Sigmoid colon (tissue), 7 donors: ENCODE measurements at places on chromosomes 6 and 20. TPM values are rescaled to one million over a fixed set of nuclear protein-coding genes. Genes with fewer than 3 reads are reported as not detected.

DNA sequence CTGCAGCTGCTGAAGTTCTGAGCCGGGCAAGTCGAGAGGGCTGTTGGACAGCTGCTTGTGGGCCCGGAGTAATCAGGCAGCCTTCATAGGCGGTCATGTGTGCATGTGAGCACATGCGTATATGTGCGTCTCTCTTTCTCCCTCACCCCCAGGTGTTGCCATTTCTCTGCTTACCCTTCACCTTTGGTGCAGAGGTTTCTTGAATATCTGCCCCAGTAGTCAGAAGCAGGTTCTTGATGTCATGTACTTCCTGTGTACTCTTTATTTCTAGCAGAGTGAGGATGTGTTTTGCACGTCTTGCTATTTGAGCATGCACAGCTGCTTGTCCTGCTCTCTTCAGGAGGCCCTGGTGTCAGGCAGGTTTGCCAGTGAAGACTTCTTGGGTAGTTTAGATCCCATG, 21.2 kb upstream of the MAPK13 start:
- H3K27ac ChIP-seq = no peak overlapping the region
- H3K36me3 ChIP-seq = no peaks in the 10 kb centered on the region
- peaks cover 34% of the 10 kb centered on the region for H3K4me1 ChIP-seq
- no peak overlapping the region for H3K4me3 ChIP-seq
- DNase-seq = no peak

DNA sequence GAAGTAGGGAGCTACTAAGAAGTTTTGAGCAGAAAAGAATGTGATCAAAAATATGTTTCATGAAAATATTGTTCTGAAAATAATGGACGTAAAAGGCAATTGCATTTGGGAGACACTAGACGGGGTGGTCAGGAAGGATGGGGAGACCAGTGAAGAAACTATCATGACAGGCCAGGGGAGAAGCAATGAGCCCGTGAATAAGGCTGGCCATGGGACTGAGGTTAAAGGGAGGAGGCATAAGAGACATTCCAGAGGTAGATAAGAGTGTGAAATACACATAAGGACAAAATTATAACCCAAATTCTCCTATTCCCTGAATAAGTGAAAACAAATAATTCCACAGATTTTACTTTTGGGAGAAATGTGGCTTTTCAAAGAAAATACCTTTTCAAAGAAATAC, 51.7 kb downstream of the MARCKS start:
- H3K4me3 ChIP-seq = no peak overlapping the region
- no peak for DNase-seq
- H3K27me3 ChIP-seq = no peaks in the 10 kb centered on the region
- peaks cover 9% of the 10 kb centered on the region for H3K4me1 ChIP-seq
- no peak overlapping the region for H3K27ac ChIP-seq
- no peaks in the 10 kb centered on the region for H3K36me3 ChIP-seq

GRCh38 chr6:4055420-4056041, 23.4 kb downstream of the FAM217A start:
- H3K27ac ChIP-seq = no peak overlapping the region
- H3K4me1 ChIP-seq = peaks cover 5% of the 10 kb centered on the region
- H3K36me3 ChIP-seq = peaks cover 14% of the 10 kb centered on the region
- no peak overlapping the region for H3K4me3 ChIP-seq

DNA sequence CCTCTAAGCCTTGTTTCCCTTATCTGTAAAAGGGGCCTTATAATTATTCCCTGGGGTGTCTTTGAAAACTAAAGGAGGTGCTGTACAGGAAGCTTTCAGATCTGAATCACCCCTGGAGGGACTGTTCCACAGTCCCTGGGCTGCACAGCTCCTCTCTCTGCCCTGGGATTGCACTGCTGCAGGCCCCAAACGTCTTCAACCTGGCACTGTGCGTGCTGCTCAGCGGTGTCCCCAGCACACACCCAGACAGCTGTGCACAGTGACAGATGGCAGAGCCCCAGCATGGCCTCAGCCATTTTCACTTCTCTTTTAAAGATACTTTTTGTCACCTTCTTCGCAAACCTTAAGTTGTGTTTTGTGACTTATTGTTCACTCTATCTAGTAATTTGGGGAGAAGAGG, 50.7 kb upstream of the INSM1 start:
- H3K27me3 ChIP-seq = no peaks in the 10 kb centered on the region
- H3K27ac ChIP-seq = no peak overlapping the region
- H3K4me3 ChIP-seq = no peak overlapping the region
- H3K4me1 ChIP-seq = no peaks in the 10 kb centered on the region
- no peaks in the 10 kb centered on the region for H3K36me3 ChIP-seq

Gene ALDH8A1
- 2.5 TPM for total RNA-seq

Gene RNF217
- total RNA-seq = 42.8 TPM

GRCh38 chr6:13268913-13269518, 59.3 kb downstream of the TBC1D7 start:
- no peaks in the 10 kb centered on the region for H3K4me1 ChIP-seq
- no peak for DNase-seq
- H3K36me3 ChIP-seq = no peaks in the 10 kb centered on the region
- H3K4me3 ChIP-seq = no peak overlapping the region

- no peak overlapping the region for H3K4me3 ChIP-seq
- no peaks in the 10 kb centered on the region for H3K36me3 ChIP-seq
- no peaks in the 10 kb centered on the region for H3K4me1 ChIP-seq
- H3K27me3 ChIP-seq = no peaks in the 10 kb centered on the region
- no peak for DNase-seq
These were observed 129.4 kb downstream of the IBTK start for GRCh38 chr6:82118150-82118562.

Gene NQO2
- total RNA-seq = 16.1 TPM
